ENCODE measurements at places on chromosomes 12 and 14. TPM values are rescaled to one million over a fixed set of nuclear protein-coding genes. Genes with fewer than 3 reads are reported as not detected.

The CMKLR1 gene
- not detected for total RNA-seq

The DPY19L2 gene
- 1.7 TPM for total RNA-seq

The ZDHHC22 gene
- total RNA-seq = 0.37 TPM

The DTX1 gene
- total RNA-seq = 0.32 TPM

The RDH11 gene
- total RNA-seq = 67.6 TPM

The IAPP gene
- not detected for total RNA-seq

The PTPRQ gene
- total RNA-seq = 0.03 TPM

The OR2AP1 gene
- not detected for total RNA-seq

The BTBD6 gene
- total RNA-seq = 28.9 TPM

The KLRC2 gene
- total RNA-seq = 1.4 TPM

The PLA2G1B gene
- total RNA-seq = not detected

The BDKRB2 gene
- total RNA-seq = 3.4 TPM

The ARF6 gene
- 66.8 TPM for total RNA-seq

The VDR gene
- 3.3 TPM for total RNA-seq

The C3AR1 gene
- total RNA-seq = not detected

The SYT1 gene
- 6.3 TPM for total RNA-seq

The KRT86 gene
- total RNA-seq = 41.1 TPM

The KCNA1 gene
- not detected for total RNA-seq

The SERPINA1 gene
- 0.59 TPM for total RNA-seq

The BICDL1 gene
- 4.5 TPM for total RNA-seq

The IL25 gene
- total RNA-seq = not detected

The LMNTD1 gene
- not detected for total RNA-seq

The MYO1H gene
- not detected for total RNA-seq

The SSPN gene
- total RNA-seq = 0.38 TPM

The CFAP251 gene
- total RNA-seq = 1.2 TPM

The CCDC198 gene
- 4.0 TPM for total RNA-seq

The SERPINA9 gene
- not detected for total RNA-seq

The SLC25A47 gene
- total RNA-seq = not detected

The PTPRR gene
- 0.17 TPM for total RNA-seq

The WNT1 gene
- total RNA-seq = not detected

The TDRD9 gene
- total RNA-seq = not detected

The TCL1B gene
- total RNA-seq = not detected

The FAM90A1 gene
- total RNA-seq = 0.07 TPM

The HAL gene
- total RNA-seq = 0.06 TPM

The GARIN6 gene
- total RNA-seq = not detected

The CEP170B gene
- 19.0 TPM for total RNA-seq

The GRIP1 gene
- 0.71 TPM for total RNA-seq

The KLRD1 gene
- total RNA-seq = not detected

The MGST1 gene
- total RNA-seq = 785 TPM

Measured in A549 treated with CpdA at 1 μM for 4 hours (cell line).